ENCODE measurements at places on chromosomes 4 and X.

DNA sequence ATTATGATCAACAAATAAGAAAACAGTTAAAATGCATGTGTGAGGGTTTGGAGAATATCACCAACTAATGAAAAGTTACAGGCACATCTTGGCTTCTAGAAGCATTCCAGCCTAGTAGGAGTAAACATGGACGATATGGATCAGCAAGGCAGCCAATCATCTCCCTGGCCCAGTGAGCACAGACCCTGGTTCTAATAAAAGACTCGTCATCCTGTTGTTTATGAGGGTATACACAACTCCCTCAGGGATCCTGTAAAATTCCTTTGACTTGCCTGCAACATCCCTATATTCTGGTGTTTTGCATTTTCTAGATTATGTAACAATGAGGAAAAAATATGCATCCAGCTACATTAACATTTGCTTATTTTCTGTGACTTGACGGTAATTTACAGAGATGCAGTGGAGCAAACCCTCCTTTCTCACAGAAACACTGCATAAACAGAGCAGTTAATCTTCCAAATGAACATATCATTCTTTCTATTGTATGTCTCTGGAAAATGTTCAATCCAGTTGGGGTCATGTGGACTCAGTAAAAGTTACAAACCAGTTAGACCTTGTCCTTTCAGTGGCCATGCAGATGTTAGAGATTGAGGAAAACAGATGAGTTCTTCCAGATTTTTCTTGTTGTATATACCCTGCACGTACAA lies 88.9 kb upstream of the NDP start:
- no peak for DNase-seq

DNA sequence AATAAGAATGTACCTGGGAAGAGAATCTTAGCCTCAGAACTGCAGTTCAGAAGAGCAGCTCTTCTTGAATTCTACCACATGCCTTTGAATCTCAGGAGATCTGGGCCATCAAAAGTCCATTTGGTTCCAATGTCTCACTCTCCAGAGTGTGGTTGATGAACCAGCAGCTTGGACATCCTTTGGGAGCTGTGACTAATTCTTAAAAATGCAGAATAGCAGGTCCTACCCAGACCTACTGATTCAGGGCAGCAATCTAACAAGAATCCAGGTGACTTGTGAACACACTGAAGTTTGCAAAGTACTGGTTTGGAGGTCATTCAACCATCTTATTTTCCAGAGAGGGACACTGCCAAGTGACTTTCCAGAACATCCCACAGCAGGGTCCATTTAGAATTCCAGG lies 244.7 kb downstream of the PACRGL start:
- DNase-seq = no peak

DNA sequence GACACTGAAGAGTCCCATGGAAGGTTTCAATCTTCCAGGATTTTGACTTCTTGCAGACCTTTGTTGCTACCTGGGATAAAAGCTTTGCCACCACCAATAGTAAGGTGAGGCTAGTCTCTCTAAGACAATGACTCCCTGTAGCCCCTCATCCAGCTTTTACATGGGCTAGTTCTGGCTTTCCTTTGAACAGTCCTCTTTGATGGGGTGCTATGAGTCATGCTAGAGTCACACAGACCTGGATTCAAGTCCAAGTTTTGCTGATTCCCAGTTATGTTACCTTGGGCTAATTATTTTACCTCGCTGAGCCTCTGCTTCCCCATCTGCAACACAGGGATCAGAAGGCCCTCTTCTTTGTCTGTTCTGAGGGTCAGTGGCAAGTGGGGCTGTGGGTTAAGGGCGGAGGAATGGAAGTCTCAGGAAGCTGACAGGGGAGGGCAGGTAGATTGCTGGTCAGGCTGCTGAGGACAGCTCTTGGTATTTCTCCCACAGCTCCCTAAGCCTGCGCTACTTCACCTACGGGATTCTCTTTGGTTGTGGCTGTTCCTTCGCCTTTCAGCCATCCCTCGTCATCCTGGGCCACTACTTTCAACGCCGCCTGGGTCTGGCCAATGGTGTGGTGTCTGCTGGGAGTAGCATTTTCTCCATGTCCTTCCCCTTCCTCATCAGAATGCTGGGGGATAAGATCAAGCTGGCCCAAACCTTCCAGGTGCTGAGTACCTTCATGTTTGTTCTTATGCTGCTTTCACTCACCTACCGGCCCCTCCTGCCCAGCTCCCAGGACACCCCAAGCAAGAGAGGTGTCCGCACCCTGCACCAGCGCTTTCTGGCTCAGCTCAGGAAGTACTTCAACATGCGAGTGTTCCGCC lies 90.3 kb downstream of the RLIM start:
- DNase-seq = no peak

- no peak for DNase-seq
Observed at GRCh38 chrX:123993904-123994635, 32.6 kb downstream of the STAG2 start.

DNA sequence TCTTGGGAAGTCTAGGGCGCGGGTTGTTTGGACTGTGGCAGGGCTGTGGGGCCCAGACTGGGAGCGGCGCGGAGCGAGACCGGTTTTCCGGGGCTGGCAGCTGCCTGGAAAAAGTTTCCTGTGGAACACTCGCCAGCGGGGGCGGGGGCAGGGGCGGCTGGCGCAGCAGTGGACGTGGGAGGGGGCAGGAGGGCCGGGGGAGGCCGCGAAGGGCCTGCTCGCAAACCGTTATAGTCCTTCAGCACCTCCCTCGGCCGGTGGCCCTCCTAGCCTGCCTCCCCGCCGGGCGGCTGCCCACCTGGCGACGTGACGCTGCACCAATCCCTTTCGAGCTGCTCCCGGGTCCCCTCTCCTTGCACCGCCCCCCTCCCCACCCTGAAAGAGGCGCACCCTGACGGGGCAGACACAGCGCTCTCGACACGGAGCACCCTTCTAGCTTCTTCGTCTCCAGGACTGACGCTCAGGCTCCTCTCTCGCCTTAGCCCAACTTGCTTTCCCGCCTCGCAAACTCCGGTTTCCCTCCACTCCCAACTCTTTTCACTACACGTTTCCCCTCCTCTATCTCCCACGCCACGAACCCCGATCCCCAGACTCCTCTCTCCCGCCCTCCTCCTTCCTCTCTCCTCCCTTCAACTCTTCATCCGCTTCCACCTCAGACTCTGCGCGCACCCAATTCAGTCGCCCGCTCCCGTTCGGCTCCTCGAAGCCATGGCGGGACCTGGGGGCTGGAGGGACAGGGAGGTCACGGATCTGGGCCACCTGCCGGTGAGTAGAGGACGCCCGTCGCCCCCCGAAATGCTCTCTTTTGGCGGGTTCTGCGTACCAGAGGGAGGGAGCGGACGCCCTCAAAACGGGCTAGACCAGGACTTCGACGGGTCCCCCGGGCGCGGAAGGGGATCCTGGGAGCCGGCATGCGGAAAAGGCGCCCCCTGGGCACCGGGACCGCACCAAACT lies at the start of gene NRK:
NRK (plus strand) TSS at position 402 of the 954 bp plus-strand sequence; CDS start at position 709, 307 bp downstream.
- DNase-seq = no peak

GRCh38 chr4:75512386-75513211 lies 1.6 kb downstream of the RCHY1 start:
- DNase-seq = no peak

DNA sequence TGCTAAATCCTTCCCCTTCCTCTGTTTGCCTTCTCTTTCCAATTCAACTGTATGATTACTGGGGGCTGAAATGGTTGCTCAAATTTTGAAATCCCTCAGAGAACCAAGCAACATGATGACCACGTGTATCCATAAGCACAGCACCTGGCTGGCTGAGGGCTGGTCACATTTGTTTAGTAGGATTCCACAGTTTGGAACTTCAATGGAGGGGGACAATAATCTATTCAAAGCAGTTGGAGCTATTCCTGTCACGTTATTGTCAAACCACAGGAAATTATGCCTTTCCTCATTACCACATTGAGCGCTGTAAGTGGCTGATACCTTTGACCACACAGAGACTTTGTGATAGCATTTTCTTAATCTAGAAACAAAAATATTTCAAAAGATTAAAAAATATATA lies 7.0 kb downstream of the TMSB4X start:
- DNase-seq = no peak

DNA sequence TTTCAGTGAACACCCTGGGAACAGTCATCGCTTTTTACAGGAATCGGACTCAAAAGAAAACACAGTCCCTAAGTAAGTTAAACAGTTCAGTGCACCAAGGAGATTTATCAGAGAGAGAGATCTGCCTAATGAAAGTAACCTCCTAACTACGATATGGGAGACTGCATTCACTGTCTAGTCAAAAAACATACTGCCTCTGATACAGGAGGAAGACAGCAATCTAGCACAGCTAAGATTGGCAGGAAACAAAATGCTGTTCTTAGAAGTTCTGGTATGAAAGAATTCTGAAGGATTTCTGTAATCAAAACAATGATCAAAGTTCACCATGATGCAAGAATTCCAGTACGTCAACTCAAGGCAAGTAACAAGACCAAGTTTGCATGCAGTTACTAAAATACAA lies 92.8 kb downstream of the MAML3 start:
- no peak for DNase-seq

GRCh38 chr4:174522183-174523024 lies at the start of gene HPGD:
Gene HPGD, minus strand, starts transcription at chr4:174522488. Its CDS starts 37 bp downstream, at chr4:174522451.
- DNase-seq = peak; percentile 8

GRCh38 chrX:16005917-16006316 lies 117.4 kb upstream of the GRPR start:
- no peak for DNase-seq

Measured in stimulated activated CD4-positive, alpha-beta T cell treated with anti-CD3 and anti-CD28 coated beads, TNF-alpha, amount 100 ng/mL, for 4 hours (primary cell).